Stimulated activated CD8-positive, alpha-beta memory T cell treated with anti-CD3 and anti-CD28 coated beads, Interleukin-15, amount 100 ng/mL, for 24 hours (primary cell): ENCODE measurements at places on chromosomes 2 and 18.

DNA sequence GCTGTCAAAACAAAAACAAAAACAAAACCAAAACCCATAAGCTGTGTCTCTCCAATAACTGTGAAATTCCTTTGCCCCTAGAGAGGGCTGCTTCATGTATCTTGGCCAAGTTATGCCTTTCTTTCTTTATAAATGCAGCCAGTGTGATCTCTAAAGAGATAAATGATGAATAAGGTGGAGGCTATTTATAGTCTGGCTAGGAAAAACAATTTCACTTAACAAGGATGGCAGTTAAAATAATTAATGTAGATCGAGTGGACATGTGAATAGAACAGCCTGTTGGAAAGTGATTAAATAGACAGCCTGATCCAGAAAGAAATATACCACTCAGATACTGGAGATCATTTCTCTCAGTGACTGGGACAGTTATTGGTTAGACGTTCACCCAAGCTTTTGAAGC, 1666.9 kb upstream of the CELF4 start:
- DNase-seq, result no peak

DNA sequence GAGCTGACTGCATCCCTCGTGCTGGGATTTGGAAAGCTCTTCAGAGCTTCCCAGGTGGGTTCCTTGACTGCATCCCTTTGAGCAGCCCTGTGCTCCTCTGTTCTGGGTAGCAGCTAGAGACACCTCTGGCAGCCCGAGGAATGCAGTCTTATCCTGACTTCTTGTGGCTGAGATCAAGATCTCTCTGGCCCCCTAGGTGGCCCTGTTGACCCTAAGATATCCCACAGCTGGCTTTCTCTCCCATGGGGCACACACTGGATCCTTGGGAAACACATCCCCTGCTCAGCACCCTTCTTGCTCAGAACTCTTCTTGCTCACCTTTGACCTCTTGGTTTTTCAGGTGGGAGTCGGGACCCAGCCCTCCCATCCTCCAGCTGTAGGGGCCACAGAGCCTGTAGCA, 237.2 kb downstream of the TSN start:
- no peak for DNase-seq

DNA sequence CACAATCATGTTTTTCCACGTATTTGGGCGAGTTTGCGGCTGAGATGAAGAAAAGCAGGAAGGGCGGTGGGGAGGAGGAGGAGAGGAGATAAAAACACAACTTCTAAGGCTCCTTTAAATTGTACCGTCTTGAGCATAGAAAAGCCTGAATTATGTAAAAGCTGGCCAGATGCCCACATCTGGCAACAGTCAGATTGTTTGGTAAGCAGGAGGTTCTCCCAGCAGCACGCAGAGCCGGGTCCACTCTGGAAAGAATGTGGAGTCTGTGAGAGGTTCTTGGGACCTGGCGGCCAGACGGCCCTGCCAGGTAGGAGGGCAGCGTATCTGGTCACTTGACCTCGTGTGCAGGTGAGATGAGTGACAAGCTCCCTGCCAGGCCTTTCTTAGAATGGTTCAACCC, 215.3 kb upstream of the APCDD1 start:
- DNase-seq, result no peak

DNA sequence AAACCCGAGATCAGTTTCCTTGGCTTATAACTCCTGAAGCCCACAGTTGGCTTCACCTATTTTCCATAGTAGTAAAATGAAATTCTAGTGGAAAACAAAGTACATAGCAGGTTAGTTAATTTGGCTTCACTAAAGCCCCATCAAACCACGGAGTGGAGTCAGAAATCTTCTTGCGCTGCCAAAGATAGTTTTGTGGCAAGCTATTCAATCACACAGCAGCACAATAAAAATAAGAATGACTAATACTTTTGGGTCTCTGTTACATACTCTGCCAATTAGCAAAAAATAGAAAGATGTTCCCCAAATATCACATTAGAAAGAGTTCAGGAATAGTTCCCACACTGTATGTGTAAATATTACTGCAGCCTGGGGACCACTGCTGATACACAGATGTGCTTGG, 175.2 kb upstream of the NOL4 start:
- no peak for DNase-seq

- no peak for DNase-seq
Measured at GRCh38 chr2:11131166-11131920, 23.9 kb upstream of the SLC66A3 start.

- DNase-seq, result no peak
Measured at GRCh38 chr18:323253-323622, 55.4 kb upstream of the THOC1 start.

- DNase-seq, result no peak
Measured at GRCh38 chr2:100831831-100832230, 11.9 kb downstream of the NPAS2 start.

DNA sequence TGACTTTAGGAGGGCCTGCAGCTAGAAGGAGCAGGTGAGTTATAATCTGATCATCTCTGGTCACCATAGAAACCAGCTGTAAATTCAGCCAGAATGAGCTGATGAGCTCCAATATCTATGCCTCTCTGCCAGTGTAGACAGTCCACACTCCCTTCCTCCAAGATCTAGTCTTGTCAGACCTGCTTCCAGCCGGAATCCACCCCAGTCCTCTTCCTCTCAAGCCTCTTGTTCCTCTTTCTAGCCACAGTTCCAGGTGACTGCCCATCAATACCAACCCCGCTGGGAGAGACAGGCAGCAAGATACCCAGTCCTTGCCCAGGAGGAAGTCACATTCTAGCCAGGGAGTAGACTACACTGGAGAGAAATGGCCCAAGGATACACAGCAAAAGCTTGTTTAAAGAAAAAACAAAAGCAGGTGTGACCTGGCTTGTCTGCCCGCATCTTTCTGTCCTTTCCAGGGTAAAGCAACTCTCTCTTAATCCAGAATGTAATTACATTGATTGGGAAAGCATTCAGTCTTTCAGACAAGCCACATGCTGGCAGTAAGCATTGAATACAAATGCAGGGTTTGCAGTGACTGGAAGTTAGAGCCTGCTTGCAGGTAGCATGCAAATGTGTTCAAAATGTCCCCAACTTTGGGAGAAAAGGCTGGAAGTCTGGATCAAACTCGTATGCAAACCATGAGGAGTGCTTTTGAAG, 9.0 kb upstream of the SLC35F6 start:
- no peak for DNase-seq

DNA sequence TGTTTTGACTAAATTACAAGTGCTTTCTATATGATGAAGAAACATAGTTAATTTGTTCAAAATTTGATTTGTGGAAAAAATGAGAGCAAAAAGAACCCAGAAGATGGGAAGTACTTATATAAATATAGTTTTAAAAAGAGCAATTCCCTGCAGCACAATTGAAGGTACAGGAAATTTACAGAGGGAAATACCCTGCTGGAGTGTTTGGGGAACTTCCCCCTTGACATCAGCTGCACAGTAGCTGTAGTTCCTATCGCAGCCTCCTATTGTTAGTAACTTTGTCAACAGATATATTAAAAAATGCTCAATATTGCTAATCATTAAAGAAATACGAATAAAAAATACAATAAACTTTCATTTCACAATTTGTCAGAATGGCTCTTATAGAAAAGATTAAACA, 1118.8 kb upstream of the ZEB2 start:
- no peak for DNase-seq

DNA sequence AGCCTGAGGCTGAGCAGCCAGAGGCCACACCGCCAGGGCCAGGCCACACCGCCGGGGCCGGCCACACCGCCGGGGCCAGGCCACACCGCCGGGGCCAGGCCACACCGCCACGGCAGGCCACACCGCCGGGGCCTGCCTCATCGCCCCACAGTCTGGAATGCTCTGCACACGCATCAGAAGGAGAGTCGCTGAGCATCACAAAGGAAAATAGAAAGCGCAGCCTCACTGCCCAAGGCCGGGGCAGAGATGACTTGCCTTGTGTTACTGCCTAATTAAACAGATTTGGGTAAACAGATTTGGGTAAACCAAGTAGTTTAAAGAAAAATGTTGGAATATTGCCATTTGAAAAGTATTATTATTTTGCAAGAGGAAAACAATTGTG, 10.4 kb upstream of the NFATC1 start:
- DNase-seq, result no peak

GRCh38 chr2:48755473-48755872, at the start of gene LHCGR:
LHCGR (minus strand) TSS chr2:48755724; CDS start chr2:48755671, 53 bp downstream.
- no peak for DNase-seq

- DNase-seq, result no peak
Measured at GRCh38 chr2:116510117-116510671, 1304.3 kb upstream of the DDX18 start.

DNA sequence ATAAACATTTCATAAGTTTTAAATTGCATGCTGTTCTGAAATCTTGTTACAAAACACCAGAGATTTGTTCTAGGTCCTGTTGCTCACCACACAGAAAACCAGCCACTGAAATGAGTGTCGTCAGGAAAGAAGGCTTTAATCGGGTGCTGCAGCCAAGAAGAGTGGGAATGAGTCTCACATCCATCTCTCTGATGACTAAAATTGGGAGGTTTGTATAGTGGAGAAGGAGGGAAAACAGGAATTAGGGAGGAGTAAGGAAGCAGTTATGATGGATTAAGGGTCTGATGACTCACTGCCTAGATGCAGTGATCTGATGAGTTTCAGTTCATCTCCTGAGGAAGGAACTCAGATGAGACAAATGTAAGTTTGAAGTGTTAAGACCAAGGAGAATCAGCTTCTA, 42.1 kb upstream of the GPR39 start:
- DNase-seq, result no peak

DNA sequence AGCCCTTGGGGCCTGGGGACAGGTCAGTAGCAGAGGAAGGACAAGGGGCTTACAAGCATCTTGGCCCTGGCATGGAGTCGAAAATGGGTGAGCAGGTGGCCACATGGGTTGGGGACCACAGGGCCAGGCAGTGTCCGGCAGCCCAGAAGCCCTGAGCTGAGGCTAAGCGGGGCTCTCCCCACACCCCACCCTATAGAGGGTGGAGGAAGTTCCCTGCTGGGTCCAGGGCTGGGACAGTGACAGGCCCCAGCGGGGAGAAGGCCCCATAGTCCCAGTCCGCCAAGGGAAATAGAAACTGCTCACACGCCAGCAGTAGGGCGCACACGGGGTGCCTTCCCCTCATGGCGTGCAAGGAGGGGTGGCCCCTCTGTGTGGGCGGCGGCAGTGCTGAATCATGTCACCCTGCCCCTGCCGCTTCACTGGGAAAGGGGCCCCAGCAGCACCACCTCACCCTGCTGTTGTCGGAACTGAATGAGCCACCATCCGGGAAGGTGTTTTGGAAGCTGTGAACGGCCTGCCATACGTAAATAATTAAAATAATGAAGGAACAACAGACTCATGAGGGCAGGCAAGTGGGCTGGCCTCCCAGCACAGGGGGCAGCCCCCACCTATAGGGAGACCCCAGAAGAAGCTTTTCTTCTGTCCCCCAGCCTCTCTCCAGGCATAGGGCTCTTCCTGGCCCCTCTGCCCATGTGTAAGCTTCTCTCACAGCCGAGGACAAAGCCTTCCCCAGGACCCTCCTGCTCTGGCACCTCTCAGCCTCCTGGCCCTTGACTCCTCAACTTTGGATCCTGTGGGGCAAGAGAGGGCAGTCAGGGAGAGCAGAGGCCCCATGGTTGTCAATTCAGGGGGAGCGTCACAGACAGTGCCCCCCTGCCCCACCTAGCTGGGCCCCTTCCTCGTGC, 12.7 kb upstream of the DUSP2 start:
- DNase-seq, result peak; percentile 74

DNA sequence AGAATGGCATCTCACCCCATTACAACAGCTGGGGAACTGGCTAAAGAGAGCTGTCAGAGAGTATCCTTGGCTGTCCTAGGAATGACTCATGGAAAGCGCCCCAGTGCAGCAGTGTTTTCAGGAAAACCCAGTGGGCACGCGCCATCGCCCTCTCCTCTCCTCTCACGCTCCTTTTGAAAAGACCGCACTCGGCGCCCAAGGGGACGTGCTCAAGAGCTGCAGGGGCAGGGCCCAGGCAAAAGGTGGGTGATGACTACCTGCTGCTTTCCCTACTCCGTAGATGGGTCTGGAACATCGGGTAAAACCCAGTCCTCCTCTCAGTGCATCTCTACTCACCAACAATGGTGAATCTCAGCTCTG, 68.1 kb downstream of the EMILIN2 start:
- DNase-seq, result no peak

- no peak for DNase-seq
Measured at GRCh38 chr2:100692381-100692780, 127.6 kb upstream of the NPAS2 start.

DNA sequence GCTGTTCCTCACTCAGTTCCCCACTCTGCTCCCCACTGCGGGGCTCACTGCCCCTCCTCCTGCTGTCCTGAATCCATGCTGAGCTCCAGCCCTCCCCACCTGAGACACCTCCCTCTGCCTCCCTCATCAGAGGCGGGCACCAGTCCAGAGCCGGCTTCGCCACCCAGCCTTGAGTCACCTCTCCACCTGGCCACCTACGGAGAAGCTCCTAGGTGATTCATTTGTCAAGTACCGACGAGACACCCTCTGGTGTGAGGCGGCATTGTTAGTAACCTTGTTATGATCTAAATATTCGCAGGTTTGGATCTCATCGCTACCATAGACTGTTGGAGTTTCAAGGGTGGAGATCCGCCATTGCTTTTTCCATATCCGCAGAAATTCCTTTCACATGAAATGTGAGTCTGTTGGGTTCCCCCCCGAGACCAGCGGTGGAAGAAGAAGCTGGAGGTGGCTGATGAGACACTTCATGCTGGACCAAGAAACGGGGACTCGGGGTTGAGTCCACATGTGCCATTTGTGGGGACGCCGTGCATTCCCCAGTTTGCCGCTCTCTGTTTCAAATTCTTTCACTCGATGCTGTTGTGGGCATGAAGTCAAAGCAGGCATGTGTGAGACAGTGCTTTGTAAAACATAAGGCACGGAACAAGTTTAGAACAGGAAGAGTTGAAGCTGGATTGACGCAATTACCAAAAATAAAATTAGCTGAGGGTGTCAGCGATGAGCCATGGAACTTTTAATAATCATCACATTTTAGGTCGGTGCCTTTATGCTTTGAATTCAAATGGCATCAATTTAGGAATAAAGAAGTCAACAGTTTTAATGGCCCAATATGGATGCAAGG, 259.8 kb upstream of the HDAC4 start:
- DNase-seq, result no peak

DNA sequence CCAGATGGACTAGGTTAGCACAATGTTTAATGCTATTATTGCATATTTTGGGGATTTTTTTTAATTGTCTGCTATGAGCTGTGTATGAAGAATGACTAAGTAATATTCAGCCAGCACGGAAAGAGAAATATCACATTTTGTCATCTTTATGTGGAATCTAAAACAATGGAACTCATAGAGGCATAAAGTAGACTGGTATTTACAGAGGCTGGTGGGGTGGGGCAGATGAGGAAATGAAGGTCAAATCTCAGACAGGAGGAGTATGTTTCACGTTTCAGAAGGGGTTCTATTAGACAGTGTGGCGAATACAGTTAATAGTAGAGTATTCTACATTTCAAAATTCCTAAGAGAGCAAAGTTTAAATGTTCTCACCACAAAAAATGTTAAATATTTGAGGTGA, 4.7 kb downstream of the CDH19 start:
- DNase-seq, result no peak

- no peak for DNase-seq
Measured at GRCh38 chr2:96436961-96437360, 68.2 kb downstream of the NEURL3 start.

GRCh38 chr2:104836841-104837240, 17.1 kb upstream of the POU3F3 start:
- DNase-seq, result no peak
